NAMALWA (cell line): ENCODE measurements at places on chromosomes 2 and 18.
A peak's percentile ranks its signal among the peaks of the same experiment; 100 is the strongest.

DNA sequence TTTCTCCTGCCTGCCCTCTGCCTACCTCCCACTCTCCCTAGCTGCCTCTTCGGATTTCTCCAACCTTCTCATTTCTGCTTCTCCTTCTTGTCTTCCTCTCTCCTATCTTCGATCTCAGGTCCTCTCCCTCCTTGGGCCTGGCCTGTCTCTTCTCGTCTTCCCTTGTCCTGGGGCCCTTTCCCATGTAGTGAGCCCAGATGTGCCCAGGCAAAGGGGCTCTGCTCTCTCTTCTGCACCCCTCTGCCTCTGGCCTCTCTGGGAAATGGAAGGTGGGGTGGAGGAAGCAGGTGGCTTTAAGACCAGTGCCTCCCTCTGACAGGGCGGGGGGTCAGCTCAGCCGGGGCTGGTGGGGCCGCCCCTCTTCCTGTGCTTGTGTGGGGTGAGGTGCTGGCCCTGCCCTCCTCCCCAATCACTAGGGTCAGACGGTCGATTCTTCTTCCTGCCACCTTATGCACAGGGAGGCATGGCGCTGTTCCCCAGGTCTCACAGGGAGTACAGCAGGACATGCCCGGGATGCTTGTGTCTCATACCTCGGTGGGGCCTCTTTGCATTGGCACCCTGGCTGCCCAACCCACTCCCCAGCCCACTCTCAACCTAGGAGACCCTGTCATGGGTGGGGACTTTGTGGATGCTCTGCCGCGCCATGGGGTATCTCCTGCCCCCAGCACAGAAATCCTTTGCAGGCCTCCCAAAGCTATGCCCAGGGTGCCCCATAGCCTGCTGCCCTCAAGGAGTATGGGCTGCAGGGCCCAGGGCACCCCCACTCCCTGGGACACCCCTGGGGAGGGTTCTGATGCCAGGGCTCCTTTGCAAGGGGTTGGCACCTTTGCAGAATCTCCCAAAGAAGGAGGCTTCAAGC is 213.8 kb upstream of the HAAO start:
- DNase-seq: no peak

DNA sequence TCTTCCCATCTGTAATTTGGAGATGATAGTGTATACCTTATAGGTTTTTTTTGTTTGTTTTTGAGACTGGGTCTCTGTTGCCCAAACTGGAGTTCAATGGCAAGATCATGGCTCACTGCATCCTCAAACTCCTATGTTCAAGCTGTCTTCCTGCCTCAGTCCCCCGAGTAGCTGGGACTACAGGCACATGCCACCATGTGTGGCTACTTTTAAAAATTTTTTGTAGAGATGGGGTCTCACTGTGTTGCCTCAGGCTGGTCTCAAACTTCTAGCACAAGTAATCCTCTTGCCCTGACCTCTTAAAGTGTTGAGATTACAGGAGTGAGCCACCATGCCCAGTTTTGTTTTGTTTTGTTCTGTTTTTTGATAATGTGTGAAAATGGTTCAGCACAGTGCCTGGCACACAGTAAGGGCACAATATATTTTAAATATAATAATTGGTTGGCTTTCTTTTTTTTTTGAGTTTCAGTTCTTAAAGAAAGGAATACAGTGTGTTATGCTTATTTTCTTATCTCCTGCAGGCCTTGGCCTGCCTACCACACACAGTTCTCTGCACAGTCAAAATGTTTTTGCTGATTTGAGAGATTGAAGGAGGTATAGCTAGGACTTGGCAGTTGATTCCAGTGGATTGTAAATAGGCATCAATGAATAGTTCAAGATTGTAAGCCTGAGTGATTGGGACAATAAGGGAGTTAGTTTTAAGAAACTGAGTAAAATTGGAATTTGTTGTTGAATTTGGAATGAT is 6.1 kb downstream of the ACTR3 start:
- no peak for DNase-seq

- DNase-seq: no peak
Measured at GRCh38 chr18:22841840-22842239, 91.3 kb upstream of the RBBP8 start.

- no peak for DNase-seq
Measured at GRCh38 chr2:195674491-195675221, 17.6 kb downstream of the SLC39A10 start.

- DNase-seq: peak; percentile 84
Measured at GRCh38 chr2:73290049-73290839, 3.1 kb downstream of the EGR4 start.

DNA sequence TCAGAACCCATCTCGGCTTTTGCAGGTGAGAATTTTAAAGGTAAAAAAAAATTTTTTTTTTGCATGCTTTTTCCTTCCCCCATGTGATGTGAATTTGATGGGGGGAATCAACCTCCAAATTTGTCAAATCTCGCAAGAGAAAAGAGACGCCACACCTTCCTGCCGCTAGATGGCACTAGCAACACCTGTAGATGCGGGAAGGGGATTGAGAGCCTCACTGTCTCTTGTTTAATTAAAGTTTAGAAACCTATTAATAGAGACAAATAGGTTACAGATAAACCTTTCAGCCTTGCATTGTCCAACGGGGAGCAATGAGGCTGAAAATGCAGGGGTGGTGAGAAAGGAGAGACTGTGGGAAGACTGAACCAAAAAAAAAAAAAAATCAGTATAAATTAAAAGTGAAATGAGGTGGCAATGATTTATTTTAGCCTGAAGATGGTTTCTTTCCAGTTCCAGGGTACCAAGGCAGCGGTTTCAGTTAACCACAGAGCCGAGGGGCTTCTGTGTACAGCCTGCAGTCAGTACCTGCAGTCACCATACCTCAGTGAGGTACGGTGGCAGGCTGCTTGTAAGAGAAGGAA is 84.6 kb downstream of the NRP2 start:
- peak; percentile 73 for DNase-seq

DNA sequence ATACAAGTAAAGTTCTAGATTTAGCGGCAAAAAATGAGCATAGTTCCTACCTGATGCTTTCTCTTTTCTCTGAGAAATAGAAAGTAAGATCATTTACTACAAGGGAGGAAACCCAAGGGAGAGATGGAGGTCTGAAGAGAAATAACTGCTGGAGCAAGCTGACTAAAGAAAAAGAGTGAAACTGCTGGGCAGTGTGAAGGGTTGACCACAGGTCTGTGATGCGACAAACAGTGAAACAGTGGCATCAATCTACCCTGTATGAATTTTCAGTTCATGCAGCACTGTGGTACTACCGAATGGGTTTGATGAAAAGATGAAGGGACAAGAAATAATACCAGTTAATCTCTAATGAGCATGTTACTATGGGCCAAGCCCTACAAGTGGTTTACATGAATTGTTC is 52.2 kb downstream of the CUL3 start:
- no peak for DNase-seq

GRCh38 chr2:16035747-16036745 is 95.7 kb downstream of the MYCN start:
- DNase-seq: no peak

DNA sequence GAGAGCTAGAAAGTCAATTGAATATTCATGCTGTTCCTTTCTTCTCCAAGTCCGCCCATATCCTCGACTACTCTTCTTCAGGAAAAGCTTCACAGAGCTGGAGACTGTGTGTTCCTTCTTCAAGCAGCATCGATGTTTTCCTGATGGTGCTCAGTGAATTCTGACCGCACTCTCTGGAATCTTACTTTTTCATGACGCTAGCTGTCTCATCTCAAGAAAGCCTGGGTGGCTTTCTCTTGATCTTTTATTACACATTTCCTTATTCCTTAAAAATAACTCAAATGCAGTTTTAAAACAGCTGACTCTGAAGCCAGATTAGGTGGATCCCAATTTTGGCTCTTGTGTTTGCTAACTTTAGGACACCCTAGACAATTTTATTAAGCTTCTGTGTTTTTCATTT is 1245.1 kb upstream of the LRRTM1 start:
- DNase-seq: no peak

DNA sequence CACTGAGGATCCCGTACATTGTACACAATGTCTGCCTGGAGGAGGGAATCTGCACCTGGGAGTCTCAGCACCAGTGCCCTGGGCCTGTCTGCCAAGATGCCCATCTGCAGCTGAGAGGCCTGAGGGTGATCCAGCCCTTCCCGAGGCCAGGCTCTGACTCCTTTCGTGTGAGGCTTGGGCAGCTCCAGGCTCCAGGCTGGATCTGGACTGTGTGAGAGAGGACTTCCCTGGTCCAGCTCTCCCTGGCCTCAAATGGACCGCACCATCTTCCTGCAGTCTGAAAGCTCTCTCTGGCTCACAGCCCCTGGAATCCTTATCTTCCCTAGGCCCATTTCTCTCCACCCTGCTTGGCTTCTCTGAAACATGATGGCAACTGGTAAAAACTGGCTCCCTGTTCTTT is 324.6 kb downstream of the DYSF start:
- DNase-seq: no peak

DNA sequence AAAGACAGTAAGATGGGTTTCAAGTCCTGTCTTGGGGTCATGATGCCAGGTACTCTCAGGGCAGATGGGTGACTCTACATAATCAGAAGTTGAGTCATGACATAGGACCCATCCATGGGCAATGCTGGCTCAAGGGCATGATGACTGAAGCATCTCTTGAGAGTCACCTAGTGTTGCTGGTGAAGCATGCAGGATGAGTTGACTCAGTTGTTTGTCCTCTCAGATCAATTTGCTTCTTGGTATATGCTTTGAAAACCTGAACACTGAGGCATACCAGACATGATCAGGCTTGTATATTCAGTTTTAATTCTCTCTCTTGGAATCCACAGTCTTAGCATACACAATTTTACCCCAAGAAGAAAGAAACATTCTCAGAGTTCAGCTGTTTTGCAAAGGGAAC is 658.9 kb upstream of the NXPH2 start:
- DNase-seq: no peak

GRCh38 chr2:241804326-241805229 is 4.4 kb upstream of the NEU4 start:
- peak; percentile 46 for DNase-seq

- no peak for DNase-seq
Measured at GRCh38 chr2:121304941-121305340, 19.9 kb upstream of the TFCP2L1 start.

GRCh38 chr2:198973785-198974184 is 484.0 kb downstream of the SATB2 start:
- DNase-seq: no peak

DNA sequence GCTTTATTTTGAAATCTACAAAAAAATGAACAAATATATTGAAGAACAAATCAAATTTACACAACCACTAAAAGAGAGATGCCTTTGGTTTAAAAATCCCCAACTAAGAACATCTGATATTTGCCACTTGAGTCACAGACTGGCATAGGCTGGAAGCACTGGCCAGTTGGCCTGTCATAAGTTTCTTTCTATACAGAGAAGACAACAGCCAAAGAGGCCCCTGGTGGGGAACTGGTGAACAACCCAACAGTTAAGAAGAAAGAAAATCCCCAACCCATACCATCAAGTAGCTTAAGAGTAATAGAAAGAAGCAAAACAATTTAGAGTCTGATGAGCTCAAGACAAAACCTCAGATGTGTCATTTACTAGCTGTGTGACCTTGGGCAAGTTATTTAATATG is 45.5 kb downstream of the OSR1 start:
- DNase-seq: peak; percentile 53

- no peak for DNase-seq
Measured at GRCh38 chr2:41413813-41414485, 633.9 kb upstream of the PKDCC start.

- DNase-seq: peak; percentile 84
Measured at GRCh38 chr2:54522624-54523281, 66.6 kb downstream of the SPTBN1 start.

- DNase-seq: no peak
Measured at GRCh38 chr18:13199169-13199568, 19.4 kb upstream of the LDLRAD4 start.

- DNase-seq: peak; percentile 25
Measured at GRCh38 chr2:135072125-135072997, 20.3 kb downstream of the RAB3GAP1 start.

DNA sequence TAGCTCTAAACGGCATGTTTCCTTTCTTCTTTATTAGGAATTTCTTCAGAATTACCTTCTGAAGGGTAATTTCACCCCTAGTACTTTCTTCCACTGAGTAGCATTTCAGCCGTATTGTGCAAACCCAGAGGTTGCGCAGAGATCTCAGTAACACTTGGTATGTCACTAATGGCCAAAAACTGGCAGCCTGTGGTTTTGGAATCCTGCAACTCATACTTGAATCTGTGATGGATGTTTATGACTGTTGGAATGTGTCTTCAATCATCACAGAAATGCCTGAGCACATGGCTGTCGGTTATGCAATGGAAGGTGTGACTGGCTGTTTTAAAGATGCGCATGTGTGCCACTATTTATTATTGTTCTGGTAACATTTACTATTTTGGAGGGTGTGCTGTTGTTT is 100.0 kb downstream of the COLEC12 start:
- no peak for DNase-seq

DNA sequence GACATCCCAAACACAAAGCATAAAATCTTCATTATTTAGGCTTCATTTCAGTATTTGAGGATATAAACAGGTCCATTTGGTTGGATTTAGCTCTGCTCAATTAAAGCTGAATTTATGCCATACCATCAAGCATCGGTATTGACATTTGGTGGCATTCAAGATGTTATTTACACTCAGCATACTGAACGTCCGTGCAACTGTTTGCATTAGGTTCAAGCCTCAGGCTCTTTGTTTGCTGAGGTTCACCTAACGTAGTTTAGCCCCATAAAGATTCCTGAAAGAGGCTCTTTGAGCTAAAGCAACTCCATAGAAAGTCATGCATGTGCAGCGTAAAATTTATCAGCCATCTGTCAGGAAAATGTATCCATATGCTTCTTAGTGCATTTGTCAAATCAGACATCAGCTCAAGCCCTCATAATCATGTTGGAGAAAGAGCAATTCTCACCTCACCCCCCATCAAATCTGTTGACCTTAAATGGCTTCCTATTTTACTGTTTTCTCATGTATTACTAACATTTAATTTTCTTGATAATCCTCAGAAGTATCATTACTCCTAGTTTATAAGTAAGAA is 366.9 kb downstream of the EPHA4 start:
- DNase-seq: no peak

GRCh38 chr2:1550658-1551316 is 137.5 kb downstream of the TPO start:
- DNase-seq: peak; percentile 50

DNA sequence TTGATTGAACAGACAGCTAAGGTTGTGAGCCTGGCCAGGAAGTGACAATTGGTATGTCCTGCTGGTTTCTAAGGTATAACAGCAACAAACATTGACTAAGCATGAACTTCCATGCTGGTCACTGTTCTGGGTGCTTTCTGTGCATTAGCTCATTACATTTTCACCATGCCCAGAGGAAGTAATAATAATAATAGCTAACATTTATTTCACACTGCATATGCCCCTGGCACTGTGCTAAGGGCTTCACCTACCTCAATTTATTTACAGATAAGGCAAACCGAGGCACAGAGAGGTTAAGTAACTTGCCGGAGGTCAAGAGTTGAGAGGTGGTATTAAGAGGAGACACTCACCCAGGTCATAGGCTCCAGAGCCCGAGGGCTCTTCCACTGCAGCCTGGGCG is 113.6 kb downstream of the PDCL3 start:
- DNase-seq: no peak

- DNase-seq: no peak
Measured at GRCh38 chr18:21463718-21464117, 136.8 kb downstream of the ESCO1 start.

- no peak for DNase-seq
Measured at GRCh38 chr2:238638982-238639628, 208.8 kb upstream of the TWIST2 start.

GRCh38 chr2:15092691-15093090 is 460.2 kb downstream of the LRATD1 start:
- no peak for DNase-seq

GRCh38 chr2:127569666-127570065 is 34.2 kb downstream of the MYO7B start:
- DNase-seq: no peak

- DNase-seq: no peak
Measured at GRCh38 chr18:22900558-22901238, 32.4 kb upstream of the RBBP8 start.
